LoVo (cell line): ENCODE measurements at places on chromosomes 1 and 21.

DNA sequence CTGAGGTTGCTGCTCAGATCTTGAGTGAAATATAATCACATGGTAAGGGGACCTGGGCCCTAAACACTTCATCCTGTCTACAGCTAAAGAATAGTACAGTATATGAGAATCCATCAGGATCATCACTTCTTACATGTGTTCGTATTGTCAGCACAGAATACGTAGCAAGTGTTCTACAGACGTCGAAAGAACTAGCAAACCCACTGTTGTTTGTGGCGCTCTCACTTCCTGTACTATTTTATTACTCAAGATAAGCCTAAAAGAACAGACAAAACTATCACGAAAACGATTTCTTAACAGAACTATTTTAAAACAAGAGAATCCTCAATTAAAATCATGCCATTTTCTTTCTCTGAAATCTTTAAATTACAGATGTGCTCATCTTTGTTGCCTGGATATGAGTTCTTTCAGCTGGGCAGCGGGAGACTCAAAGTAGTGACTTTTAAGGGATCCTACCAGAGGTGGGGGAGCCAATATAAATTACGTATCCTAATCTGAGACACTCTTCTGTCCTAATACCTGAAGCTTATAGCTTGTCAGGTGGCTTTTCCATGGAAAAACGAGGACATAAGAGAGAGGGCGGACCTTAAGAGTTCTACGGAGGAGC, 724 bp downstream of the ST7L start:
- DNase-seq = peak; percentile 1

GRCh38 chr1:89855413-89856123, 34.7 kb downstream of the LRRC8D start:
- no peak for DNase-seq

DNA sequence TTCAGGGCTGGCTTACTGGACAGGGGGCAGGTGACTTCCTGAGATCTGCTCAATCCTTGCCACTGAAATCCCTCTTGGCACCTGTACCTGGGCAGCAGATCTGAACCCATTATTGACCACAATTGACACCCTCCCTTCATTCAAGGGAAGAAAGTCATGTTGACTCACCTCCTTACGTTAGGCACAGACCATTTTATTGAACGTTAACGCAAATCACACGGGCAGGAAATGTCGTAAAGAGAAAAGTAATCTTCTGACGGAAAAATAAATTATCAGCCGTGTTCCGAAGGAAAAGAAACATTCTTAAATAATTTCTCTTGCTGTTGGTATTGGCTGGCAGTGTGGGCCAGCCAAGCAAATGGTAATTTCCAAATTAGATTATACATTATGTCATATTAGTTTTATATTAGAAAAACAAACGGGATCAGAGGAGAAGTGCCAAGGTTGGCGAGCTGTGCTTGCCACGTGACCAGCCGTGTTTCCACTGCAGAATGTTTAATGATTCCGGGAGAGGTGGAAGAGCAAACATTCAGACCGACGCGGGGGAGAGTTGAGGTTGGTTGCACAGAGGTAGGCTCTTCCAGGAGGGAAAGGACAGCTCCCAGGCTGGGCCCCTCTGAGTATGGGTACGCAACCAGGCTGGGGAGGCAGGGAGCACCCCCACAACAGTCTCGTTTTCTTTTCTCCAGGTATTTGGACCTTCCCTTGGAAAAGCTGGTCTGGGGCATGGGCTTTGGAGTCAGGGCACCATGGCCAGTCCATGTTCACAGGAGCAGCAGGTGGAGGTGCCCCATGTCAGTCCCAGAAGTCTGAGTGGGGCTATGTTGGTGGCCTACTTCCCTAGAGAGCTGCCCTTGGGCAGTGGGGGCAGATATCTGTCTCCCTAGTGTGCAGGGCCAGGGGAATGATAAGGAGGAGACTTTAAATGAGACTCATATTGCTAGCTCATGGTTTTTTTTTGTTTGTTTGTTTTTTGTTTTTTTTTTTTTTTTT, 121.1 kb downstream of the FOXD2 start:
- peak; percentile 68 for DNase-seq

DNA sequence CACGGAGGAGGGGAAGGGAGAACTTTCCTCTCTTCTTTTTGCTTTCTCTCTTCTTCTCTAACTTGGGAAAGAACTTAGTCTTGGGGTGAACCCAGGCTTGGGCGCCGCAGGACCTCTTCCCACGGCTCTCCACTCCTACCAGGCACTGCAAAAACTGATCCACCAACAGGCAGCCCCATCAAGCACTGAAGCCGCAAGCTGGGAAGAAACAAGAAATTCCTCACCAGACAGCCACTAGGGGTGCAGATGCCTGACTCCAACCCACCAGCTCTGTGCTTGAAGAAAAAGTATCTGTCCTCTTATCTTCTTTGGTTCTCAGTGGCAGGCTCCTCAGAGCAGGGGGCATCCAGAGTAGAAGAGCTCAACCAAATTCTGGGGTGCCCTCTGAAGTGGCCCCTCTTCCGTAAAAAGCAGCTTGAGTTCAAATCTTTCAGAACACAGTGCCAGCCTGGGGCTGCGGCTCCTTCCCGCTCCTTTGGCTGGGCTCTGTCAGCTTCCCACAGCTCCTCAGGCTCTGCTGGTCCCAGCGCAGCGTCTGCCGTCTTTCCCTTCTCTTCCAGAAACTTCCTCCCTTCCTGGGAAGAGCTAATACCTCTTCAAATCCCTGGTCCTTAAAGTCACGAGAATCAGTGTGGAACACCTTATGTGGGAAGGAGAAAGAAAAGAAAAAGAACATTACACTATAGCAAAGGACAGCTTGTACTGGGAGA, 2.4 kb downstream of the SLC41A1 start:
- DNase-seq = no peak

- DNase-seq = no peak
These were observed 120.9 kb downstream of the EDEM3 start for GRCh38 chr1:184633785-184634184.

- DNase-seq = no peak
These were observed 8.2 kb downstream of the SIM2 start for GRCh38 chr21:36706951-36707762.

DNA sequence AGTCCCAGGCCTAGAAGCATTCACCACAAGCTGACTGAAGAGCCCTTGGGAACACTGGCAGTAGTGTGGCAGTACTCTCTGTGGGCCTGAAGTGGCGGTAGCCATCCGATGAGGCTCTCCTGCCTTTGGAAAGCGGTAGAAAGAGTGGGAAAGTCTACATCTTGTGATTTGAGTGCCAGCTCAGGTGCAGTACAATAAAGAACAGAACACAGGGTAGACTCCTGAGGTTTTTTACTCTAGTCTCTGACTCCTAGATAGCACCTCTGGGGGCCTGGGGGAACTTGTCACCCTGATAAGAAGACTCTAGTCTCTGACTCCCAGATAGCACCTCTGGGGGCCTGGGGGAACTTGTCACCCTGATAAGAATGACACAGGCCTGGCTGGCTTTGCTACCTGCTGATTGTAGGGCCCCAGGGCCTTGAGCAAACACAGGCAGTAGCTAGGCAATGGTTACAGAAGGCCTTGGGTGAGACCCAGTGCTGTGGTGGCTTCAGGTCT, 18.0 kb upstream of the IL20 start:
- DNase-seq = no peak

DNA sequence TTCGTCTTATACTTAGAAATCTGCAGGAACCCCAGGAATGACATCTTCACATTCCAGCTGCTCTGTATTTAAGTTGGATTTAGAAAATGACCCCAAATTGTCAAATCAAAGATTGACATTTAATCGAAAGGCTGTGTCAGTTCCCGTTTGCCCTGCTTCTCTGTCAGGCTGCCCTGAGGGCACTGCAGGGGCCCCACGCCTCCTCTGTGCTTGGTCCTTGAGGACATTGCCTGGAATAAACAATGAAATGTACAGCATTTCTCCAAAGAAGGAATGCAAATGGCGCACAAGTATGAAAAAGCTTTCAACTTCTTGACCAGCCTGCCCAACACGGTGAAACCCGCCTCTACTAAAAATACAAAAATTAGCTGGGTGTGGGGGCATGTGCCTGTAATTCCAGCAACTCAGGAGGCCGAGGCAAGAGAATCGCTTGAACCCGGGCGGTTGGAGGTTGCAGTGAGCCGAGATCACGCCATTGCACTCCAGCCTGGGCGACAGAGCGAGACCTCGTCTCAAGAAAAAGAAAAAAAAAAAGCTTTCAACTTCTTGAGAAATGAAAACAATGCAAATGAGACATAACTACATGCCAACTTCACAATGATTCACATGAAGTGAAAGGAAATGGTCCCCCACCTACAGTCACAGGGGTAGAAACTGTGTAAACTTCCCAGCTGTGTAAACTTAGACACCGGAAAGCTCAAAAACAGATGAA, 3.0 kb downstream of the TMPRSS3 start:
- DNase-seq = no peak

- no peak for DNase-seq
These were observed 150.9 kb upstream of the VAMP3 start for GRCh38 chr1:7620196-7620595.

- peak; percentile 77 for DNase-seq
These were observed 10.6 kb upstream of the HLCS start for GRCh38 chr21:36976882-36977651.

- DNase-seq = no peak
These were observed 17.8 kb downstream of the CCDC30 start for GRCh38 chr1:42480921-42481320.

DNA sequence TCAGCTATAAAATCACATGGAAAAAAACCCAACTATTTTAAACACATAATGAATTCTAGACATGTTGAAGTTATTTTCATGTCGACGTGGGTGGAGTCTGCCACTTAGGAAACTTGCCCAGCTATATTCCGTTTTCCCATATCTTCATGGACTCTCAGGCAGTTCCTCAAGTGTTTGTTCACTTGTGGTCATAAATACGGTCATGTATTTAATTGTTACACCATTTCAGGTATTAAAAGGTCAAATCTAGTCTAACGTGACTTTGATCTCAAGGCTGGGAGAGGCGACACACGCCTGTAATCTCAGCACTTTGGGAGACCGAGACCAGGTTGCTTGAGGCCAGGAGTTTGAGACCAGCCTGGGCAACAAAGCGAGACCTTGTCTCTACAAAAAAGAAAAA, 346.9 kb downstream of the PBX1 start:
- DNase-seq = no peak

GRCh38 chr21:38343691-38344090, 86.9 kb downstream of the KCNJ15 start:
- DNase-seq = peak; percentile 32

DNA sequence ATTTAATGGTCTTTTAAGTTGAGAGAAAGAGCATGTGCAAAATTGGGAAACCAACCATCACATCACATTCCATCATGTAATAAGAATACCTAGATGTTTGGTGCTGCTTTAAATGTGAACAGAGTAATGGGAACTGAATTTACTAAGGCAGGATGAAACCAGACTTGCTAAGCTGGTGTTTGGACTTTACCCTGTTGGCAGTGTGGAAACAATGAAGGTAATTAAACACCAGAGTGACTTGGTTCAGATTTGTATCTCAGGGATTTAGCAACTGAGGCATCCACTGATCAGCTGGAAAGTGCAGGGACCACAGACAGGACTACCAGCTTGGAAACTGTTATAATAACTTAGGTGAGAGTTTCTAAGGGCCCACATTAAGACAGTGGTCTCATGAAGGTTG, 263.4 kb downstream of the OLFM3 start:
- DNase-seq = no peak

GRCh38 chr1:165861911-165862310, 34.5 kb downstream of the UCK2 start:
- DNase-seq = no peak

GRCh38 chr1:97441966-97442365, 478.9 kb downstream of the DPYD start:
- DNase-seq = no peak

DNA sequence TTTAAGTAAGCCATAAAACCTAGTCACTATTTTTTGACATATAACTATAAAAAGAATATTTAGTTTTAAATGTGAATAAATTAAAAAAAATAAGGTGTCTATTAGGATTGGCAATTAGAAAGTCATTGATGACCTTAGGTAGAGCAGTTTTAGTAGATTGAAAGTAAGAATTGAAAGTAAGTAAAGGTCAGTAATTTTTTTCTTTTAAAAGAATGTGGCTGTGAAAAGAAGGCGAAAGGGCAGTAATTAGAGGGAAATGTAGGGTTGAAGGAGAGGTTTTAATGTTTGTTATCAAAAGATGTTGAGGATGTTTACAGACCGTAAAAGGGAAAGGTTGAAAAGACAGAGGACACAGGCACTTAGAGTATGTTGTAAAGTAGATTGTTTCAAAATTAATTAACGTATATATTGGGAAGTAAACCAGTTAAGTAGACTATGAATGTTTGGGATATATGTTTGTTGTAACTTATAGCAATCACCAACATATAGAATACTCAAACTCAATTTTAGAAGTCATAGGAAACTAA, 41.0 kb downstream of the ZFYVE9 start:
- no peak for DNase-seq

GRCh38 chr21:36077758-36078157, 7.9 kb downstream of the CBR1 start:
- no peak for DNase-seq

DNA sequence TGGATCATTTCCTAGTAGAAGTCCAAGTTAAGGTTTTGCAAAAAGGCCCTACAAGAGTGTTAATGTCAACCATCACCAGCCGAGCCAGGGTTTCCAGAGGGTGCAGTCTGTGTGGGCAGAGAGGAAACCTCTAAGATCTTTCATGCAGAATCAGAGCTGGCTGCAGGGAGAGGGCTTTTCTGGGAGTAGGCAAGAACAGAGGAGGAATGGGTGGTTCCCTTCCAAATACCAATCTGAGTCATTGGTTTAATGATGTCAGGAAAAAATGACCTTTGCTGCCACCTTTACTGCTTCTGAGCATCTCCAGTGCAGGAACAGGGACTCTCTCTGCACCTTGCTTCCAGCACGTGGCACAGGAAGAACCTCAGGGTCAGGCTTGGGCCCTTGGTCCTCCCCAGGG, 73.8 kb downstream of the TNR start:
- DNase-seq = no peak

DNA sequence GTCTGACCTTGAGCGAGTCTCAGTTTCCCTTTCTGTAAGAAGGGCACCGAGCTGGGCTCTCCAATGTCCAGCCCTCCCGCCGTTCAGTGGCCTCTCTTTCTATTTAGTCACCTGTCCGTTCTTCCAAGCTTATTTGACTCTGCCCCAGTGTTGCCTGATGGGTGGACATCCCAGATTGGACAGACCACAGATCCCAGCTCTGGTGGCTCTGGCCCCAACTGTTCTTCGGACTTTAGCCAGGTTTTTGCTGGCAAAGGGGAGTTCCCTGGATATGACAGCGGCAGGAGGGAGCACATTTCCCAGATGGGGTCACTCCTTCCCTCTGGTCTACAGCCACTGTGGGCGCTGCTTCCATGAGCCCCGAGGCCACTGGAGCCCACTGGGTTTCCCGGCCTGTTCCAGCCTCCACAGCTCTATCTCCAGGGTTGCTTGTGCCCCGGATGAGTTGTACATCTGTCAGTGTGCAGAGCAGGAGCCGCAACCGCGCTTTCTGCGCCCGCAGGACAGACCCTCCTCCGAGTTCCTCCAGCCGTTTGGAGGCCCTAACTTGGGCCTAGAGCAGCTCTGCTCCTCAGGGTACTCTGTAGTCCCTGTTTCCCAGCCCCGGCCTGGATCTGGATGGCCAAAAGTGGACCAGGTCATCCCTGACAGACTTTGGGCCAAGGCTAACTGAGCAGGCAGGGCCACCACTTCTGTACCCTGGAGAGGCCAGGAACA, 3.8 kb downstream of the DMBX1 start:
- no peak for DNase-seq
